ENCODE measurements at places on chromosomes 3 and 15.

- DNase-seq, result no peak
Measured at GRCh38 chr3:84738086-84738485, 220.7 kb upstream of the CADM2 start.

GRCh38 chr3:58093574-58094195, 85.5 kb downstream of the FLNB start:
- peak; percentile 89 for DNase-seq

GRCh38 chr3:196397941-196398340, 34.3 kb downstream of the UBXN7 start:
- no peak for DNase-seq

- no peak for DNase-seq
Measured at GRCh38 chr3:136075811-136076210, 110.3 kb downstream of the PPP2R3A start.

DNA sequence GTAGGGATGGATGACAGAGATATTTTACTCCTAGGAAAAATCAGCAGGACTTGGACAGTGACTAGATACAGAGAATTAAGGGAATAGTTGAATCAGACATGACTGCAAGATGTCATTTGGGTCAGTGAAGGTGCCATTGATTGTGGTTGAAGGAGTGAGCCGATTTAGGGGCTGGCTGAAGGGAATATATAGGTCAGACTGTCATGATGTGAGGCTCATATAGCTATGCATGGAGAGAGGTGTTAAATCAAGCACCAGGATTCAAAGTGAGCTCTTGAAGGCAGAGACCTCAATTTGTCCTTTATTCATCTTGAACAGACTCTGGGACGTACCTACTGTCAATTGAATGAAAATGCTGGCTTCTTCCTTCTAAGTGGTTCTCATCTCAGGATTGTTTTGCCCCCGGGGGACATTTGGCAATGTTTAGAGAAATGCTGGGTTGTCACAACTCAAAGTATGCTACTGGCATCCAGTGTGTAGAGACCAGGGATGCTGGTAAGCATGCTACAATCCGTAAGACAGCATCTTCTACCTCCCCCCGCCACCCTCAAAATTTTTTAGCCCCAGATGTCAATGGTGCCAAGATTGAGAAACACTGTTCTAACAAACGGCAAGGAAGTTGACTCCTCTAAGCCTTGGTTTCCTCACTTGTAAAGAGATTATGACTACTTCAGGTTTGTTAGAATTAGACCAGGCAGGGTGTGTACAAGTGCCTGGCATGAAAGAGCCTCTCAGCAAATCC, 7.8 kb downstream of the ATP2C1 start:
- DNase-seq, result no peak

GRCh38 chr3:190397889-190398288, 9.9 kb downstream of the CLDN16 start:
- no peak for DNase-seq

GRCh38 chr3:20326541-20326940, 140.5 kb upstream of the SGO1 start:
- DNase-seq, result peak; percentile 7

All from MCF 10A (cell line).